ENCODE measurements at places on chromosomes 2 and 18.

DNA sequence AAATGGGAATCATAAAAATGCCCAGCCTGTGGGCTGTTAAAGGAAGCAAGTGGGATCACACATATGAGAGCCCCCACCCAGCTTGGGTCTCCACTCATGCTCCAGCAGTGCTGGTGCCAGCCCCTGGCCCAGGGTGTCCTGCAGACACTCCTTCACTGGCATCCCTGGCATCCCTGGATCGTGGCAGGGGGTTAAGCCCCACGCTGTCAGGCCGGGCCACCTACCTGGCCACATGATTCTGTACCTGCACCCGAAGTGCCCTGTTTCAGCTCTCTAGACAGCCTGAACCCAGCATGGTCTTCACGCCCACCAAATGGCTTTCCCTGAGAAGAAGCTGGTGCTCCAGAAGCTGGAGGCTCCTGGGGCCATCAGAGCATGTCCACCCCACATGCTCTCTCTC, 137.4 kb downstream of the INHBB start:
- no peak for DNase-seq

GRCh38 chr2:136658201-136658600, 107.1 kb upstream of the THSD7B start:
- no peak for DNase-seq

GRCh38 chr18:70314151-70314782, 25.4 kb downstream of the SOCS6 start:
- no peak for DNase-seq

DNA sequence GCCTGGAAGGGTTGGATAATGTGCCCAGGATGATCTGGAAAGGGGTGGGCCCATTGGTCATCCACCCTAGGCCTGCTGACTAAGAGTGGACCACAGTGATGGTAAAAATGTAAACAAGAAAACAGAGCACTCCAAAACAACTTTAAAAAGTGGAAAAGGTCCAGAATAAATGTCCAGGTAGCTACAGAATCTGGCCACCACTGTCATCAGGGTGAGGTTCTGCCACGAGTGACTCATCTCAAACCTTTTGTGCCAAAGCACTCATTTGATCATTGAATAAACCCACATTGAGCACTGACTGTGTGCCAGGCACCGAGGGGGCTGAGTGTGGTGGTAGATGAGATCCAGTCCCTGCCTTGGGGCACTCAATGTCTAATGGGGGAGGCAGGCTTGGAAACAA, 64.9 kb downstream of the EMX1 start:
- no peak for DNase-seq

DNA sequence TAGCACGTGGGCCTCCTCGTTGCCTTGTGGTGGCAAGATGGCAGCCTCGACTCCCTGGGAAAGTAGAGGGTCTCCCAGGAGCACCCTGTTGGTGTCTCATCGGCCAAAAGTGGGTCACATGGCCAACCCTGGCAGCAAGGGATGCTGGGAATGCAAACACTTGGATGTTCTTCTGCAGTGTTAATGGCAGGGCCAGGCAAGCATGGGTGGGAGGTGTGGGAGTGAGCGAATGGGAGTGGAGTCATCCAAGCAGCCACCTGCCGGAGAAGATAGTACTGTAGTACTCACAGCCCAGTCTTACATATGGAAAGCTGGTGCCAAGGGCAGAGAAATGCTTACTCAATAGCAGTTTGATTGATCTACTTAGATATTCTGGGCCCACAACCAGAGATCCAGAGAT, 122.2 kb downstream of the INHBB start:
- DNase-seq, result no peak
